ENCODE measurements at places on chromosomes 7 and 10.

- no peak for DNase-seq
These were observed 27.2 kb downstream of the C1GALT1 start for GRCh38 chr7:7209412-7210050.

- no peak for DNase-seq
These were observed 342.5 kb downstream of the PTEN start for GRCh38 chr10:88205842-88206446.

GRCh38 chr10:123129618-123130271, 6.0 kb upstream of the HMX3 start:
- no peak for DNase-seq

DNA sequence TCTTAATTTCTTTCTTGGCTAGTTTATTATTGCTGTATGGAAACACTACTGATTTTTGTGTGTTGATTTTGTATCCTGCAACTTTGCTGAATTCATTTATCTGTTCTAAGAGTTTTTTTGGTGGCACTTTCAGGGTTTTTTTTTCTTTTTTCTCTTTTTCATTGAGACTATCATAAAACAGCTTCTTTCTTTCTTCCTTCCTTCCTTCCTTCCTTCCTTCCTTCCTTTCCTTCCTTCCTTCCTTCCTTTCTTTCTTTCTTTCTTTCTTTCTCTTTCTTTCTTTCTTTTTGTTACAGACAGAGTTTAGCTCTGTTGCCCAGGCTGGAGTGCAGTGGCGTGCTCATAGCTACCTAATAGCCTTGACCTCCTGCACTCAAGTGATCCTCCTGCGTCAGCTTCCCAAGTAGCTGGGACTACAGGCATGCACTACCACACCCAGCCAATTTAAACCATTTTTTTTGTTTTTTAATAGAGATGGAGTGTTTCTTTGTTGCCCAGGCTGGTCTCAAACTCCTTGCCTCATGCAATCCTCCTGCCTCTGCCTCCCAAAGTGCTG, 72.3 kb downstream of the ZNF503 start:
- DNase-seq, result no peak

DNA sequence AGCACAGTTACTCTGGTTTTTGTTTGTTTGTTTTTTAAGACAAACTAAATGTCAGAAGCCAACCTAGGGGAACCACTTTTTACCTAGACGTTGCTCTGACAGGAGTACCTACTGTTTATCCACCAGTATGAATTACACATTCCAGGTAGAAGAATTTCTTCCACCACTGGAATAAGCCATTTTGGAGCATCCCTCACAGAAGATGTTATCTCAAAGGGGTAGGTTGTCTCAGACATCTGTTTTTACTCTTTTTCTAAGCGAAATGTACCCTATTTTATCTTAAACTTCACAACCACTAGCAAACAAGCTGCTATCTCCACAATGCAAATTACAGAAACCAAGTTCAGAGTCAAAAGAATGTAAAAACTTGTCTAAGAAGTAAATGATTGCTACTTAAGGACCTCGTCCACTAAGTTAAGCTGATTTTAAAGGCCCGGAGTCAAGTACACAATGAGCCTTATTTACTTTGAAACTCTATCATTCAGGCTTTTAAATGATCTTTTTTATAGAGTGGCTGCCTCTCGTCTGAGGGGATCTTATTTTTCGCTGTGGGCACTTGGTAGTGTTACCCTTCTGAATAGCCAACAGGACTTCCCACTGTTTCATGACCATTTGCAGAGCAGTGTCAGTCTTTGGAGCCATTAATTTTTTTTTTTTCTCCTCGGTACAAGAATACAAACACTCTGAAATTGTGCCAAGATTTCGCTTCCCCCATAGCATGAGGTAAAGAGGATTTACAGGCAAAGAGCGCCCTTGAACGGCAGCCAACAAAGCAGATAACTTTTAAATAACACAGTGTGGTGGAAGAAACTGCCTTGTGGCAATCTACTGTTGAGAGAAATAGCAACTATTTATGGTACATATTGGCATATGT, 15.7 kb upstream of the ARMC3 start:
- no peak for DNase-seq

DNA sequence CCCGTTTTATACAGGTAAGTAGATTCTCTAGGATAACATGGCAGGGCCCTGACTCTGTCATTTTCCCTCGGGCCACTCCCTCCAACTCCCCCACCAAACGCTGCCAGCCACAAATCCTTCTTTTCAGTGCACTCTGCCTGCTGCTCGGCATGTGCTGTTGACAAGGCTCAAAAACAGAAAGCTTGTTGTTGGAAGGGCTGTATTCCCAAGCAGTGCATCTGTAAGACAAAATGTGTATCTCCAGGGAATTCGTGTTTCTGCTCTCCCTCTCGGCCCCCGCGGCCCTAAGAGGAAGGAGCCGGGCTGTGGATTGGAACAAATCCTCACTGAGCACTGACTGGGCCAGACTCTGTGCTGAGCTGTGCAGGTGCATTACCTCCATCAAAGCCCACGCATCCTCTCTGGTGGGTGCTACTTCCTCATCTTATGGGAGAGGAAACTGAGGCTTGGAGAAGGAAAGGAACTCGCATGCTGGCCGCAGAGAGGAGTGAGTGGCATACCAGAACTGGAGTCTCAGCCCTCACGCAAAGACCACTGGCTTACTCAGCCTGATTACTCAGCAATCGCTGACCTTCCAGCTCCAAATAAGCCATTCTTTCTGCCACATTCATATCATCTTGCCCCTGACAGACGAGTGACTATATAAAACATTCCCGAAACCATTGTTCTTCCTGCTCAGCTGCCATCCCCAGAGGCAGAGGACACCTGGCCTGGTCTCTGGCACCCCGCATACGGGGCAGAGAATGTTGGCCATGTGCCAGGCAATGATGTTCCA, 33.5 kb upstream of the ENO4 start:
- DNase-seq, result no peak

DNA sequence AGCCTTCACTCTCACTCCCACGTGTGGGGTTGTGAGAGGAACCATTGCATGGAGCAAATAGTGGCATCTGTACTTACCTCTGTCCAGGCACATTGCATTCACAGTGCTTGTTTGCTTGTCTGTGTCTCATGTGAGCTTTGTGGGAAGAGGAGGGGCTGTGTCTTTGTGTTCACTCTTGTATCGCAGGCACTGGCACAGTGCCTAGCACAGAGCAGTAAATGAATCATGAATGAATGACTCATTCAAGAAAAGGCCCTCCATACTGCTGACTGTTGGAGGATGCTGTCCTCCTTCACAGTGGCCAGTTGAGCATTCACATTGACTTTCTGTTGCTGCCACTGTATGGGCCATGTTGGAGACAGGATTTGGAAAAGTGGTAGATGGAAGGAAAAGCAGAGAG, 125.3 kb downstream of the SORCS3 start:
- DNase-seq, result no peak

- no peak for DNase-seq
These were observed 118.1 kb downstream of the GNAT3 start for GRCh38 chr7:80393786-80394185.

DNA sequence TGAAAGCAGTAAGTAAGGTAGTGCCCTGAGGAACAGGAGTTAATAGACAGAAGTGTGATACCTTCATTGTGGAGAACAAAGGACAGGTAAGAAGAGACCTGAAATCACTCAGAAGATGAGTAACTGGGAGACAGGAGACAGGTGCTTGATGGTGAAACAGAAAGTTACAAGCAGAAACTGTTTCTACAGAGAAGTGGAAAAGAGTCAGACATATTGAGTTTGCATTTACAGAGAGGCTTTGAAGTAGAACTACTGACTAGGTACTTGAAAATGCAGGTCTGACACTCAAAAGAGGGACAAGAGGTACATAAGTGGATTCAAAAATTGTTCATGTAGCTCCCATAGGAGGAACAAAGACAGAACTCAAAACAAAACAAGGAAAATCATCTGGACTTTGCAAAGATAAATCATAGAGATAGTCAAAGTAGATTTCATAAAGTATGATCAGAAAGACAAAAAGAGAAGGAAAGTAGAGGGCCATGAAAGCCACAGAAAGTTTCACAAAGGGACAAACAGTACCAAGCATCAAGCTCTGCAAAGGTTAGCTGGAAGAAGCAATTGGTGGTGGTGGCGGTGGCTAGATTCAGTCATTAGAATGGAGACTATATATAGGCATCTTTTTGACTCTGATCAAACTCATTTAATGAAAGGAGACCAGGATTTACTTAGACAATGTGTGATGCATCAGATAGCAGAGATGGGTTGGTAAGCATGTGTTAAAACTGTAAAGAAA, 198.4 kb downstream of the PCLO start:
- DNase-seq, result no peak

Measured in GM18507 (cell line).